ENCODE measurements at places on chromosomes 3 and 15.
A peak's percentile ranks its signal among the peaks of the same experiment; 100 is the strongest.

DNA sequence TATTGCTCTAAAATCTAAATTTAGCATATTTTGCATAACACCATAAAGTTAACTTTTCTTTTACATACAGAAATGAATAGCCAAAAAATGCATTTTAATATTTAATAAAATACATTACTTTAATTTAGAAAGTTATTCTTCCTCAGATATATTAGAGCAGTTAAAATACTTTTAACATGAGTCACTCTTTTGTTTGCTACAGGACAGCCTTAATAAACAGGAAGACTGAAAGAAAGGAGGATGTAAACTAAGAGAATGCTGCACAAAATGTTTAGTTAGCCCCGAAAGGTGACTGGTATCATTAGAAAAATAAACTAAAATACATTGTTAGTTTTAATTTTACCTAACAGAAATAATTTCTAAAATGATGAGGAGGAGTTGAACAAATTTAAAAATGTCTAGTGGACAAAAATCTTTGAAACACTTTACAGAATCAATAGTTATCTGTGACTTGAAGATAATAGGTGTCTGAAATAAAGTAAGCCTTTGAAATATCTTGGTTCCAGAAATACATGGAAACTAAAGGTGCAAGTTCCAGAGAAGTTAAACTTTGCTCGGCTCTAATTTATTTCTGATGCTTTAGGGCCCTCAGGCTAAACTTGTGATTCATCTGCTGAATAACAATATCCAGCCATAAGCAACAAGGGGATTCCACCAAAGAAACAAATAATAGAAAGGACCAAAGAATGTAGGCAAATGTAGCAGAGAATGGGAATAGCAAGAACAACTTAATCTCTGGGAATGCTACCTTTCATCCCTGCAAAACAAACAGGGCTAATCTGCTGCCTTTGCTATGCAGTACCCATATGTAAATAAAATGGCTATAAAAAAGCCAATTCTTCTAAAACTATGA, 138.3 kb upstream of the UBP1 start:
- DNase-seq: no peak

DNA sequence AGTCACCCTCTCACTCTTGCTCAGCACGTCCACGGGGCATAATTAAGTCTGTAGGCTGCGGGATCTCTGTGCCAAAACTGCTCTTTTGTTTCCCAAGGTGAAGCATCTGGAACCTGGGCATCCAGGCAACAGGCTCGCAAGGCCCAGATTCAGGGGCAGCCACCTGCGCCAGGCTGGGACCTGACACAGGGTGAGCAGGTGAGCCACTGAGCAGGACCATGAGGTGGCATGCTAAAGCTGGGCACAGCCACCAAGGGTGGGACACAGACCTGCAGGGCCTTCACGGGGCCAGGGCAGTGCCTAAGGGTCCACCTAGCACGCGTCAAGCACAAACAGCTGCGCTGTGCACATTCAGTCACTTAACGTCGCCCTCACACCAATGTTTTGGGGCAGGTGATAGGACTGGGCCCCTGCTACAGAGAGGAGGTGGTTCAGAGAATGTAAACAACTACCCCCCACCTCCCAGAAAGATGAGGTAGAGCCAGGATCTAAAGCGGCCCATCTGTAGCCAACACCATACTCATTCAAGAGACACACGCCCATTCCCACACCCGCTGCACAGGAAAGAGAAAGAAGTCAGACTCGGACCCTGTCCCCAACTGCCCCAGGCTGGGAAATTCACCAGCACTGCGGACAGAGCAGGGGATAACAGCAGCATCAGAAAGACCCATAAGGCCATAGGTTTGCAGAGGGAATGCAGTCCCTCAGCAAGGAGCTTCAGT, 16.3 kb downstream of the XXYLT1 start:
- DNase-seq: no peak

GRCh38 chr3:10783360-10784351, 32.4 kb upstream of the SLC6A11 start:
- DNase-seq: peak; percentile 56

GRCh38 chr15:40055576-40056293, 16.8 kb upstream of the SRP14 start:
- DNase-seq: no peak

DNA sequence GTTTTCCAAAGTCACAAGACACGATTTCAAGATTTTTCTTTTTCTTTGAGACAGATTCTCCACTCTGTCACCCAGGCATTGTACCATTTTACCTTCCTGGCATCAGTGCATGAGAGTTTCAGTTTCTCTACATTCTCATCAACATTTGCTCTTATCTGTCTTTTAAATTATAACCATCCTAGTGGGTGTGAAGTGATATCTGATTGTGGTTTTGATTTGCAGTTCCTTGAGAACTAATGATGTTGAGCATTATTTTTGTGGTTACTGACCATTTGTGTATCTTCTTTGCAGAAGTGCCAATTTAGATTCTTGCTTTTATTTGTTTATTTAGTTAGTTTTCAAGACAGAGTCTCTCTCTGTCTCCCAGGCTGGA, 41.2 kb downstream of the ADIPOQ start:
- DNase-seq: no peak

GRCh38 chr3:22634433-22634832, 568.7 kb upstream of the UBE2E2 start:
- DNase-seq: no peak

DNA sequence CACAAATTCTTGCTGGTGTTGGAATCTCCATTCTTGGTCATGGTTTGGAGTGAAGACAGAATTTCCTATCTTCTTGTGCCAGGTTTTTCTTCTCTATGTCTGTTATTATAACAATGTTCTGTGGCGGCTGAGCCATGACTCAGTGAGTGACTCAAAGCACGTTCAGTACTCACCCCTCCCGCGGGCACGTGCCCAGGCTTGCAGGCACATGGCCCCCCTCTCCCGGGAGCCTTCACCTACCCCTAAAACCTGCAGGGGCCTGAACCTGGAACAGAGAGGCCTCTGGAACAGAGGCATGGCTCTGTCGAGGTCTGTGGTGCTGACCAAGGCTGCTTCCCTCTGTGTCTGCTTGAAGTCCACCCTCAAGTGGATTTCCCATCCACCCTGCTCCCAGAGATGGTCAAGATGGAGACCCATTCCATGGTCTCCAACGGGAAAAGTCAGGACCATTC, 27.6 kb downstream of the PLXNB1 start:
- no peak for DNase-seq

DNA sequence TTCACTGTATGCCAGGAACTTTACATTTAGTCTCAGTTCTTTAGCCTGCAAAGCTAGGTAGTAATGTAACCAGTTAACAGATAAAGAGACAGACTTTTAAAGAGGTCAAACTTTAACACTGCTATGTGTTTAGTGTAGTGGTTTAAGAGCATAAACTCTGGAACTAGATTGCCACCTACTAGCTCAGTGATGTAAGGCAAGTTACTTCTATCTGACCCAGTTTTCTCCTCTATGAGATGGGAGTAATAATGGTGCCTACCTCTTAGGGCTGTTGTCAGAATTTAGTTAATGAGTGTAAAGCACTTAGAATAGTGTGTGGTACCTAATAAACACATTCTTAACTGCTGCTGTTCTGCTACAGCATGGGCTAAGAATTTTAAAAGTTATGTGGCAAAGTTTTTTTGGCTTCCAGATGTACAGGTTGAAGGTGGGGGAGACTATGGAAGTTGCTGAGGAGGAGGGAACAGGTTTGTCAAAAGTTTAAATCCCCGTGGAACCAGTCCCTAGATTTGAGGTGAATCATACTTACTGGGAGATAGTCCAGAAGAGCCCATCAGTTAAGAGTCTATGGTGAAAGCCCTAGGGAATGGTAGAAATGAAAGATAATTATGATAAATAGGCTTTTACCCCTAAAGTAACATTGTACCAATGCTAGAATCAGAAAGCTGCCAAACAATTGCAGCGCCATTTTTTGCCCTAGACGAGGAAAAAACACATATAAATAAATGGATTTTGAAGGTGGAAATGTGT, 13.9 kb downstream of the TSC22D2 start:
- DNase-seq: no peak

DNA sequence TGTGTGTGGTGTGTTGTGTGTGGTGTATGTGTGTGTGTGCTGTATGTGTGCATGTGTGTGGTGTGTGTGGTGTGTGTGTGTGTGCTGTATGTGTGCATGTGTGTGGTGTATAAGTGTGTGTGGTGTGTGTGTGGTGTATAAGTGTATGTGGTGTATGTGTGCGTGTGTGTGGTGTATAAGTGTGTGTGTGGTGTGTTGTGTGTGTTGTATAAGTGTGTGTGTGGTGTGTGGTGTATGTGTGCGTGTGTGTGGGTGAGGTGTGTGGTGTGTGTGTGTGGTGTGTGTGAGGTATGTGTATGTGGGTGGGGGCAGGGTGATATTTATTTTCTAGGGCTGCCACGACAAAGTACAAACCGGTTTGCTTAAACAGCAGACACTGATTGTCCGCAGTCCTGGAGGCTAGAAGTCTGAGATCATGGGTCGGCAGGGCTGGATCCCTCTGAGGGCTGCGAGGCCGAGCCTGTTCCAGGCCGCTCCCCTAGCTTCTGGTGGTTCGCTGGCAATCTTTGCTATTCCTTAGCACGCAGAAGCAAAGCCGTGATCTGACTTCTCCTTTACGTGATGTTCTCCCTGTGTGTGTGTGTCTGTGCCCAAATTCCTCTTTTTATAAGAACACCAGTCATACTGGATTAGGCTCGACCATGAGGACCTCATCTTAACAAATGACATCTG, 160.2 kb downstream of the XXYLT1 start:
- no peak for DNase-seq

GRCh38 chr3:128867200-128868125, 12.0 kb upstream of the ACAD9 start:
- DNase-seq: no peak
